Aortic smooth muscle cell (primary cell): ENCODE measurements at places on chromosomes 2 and 18. TPM values are rescaled to one million over a fixed set of nuclear protein-coding genes. Genes with fewer than 3 reads are reported as not detected.

Gene FOXD4L1
- 0.06 and 0.13 TPM in 2 replicates for total RNA-seq

Gene TMEM17
- 2.2 TPM in 2 replicates for total RNA-seq

Gene TRMT61B
- 11.1 TPM in 2 replicates for total RNA-seq

Gene POU3F3
- 0.06 and 0.13 TPM in 2 replicates for total RNA-seq

Gene FAM110C
- total RNA-seq = under 0.01 TPM in 1 of 2 replicates, not detected in the other

Gene CHST10
- 4.5 and 7.4 TPM in 2 replicates for total RNA-seq

Gene ADAM23
- total RNA-seq = 4.6 and 7.7 TPM in 2 replicates

Gene HOXD11
- not detected in 2 replicates for total RNA-seq

Gene SLC4A3
- 0.40 and 0.50 TPM in 2 replicates for total RNA-seq

Gene C2orf72
- total RNA-seq = 0.25 and 0.26 TPM in 2 replicates

Gene GPBAR1
- 0.19 TPM in 1 of 2 replicates, not detected in the other for total RNA-seq

Gene CROCC2
- under 0.01 TPM in 2 replicates for total RNA-seq

Gene DES
- total RNA-seq = 0.13 and 0.62 TPM in 2 replicates

Gene ERMN
- under 0.01 TPM in 2 replicates for total RNA-seq

Gene RETSAT
- total RNA-seq = 52.8 TPM in 2 replicates

Gene DSG4
- not detected in 2 replicates for total RNA-seq

Gene CYP1B1
- 37.8 and 84.2 TPM in 2 replicates for total RNA-seq

Gene MARCHF4
- total RNA-seq = 2.1 and 4.5 TPM in 2 replicates

Gene WDR43
- total RNA-seq = 59.9 and 68.6 TPM in 2 replicates

Gene TWIST2
- 17.8 and 28.1 TPM in 2 replicates for total RNA-seq

Gene CCDC178
- 0.06 and 0.26 TPM in 2 replicates for total RNA-seq

Gene RUFY4
- not detected in 2 replicates for total RNA-seq

Gene TRIM43
- not detected in 2 replicates for total RNA-seq

Gene B3GNT2
- 18.0 and 21.4 TPM in 2 replicates for total RNA-seq

Gene SS18
- total RNA-seq = 99.3 and 103 TPM in 2 replicates

Gene EFEMP1
- 1,165 and 1,581 TPM in 2 replicates for total RNA-seq

Gene FSHR
- total RNA-seq = not detected in 2 replicates

Gene GAREM2
- total RNA-seq = 0.53 and 0.68 TPM in 2 replicates

Gene CBLN2
- not detected in 2 replicates for total RNA-seq

Gene SLC5A7
- total RNA-seq = not detected in 2 replicates

Gene ACMSD
- not detected in 2 replicates for total RNA-seq

Gene SETBP1
- 2.6 and 3.7 TPM in 2 replicates for total RNA-seq

Gene DYSF
- 4.4 and 5.5 TPM in 2 replicates for total RNA-seq

Gene CFC1
- total RNA-seq = not detected in 2 replicates

Gene ST6GAL2
- not detected in 2 replicates for total RNA-seq

Gene CPO
- total RNA-seq = 0.12 and 0.13 TPM in 2 replicates

Gene SERPINB10
- total RNA-seq = 0.13 TPM in 1 of 2 replicates, not detected in the other

Gene STON1
- 14.9 and 23.1 TPM in 2 replicates for total RNA-seq

Gene NEB
- 0.53 and 0.62 TPM in 2 replicates for total RNA-seq

Gene ADRA2B
- total RNA-seq = not detected in 2 replicates

Gene DYNAP
- total RNA-seq = not detected in 2 replicates

Gene STAT4
- total RNA-seq = 0.31 and 0.53 TPM in 2 replicates

Gene SKOR2
- not detected in 2 replicates for total RNA-seq

Gene CYRIA
- 0.87 and 1.5 TPM in 2 replicates for total RNA-seq

Gene HMSD
- total RNA-seq = not detected in 2 replicates

Gene CCDC138
- 2.0 and 2.9 TPM in 2 replicates for total RNA-seq
